GM04503 (cell line): ENCODE measurements at places on chromosomes 11 and 22.

GRCh38 chr11:2432171-2432621, 12.1 kb downstream of the TRPM5 start:
- no peak for DNase-seq

DNA sequence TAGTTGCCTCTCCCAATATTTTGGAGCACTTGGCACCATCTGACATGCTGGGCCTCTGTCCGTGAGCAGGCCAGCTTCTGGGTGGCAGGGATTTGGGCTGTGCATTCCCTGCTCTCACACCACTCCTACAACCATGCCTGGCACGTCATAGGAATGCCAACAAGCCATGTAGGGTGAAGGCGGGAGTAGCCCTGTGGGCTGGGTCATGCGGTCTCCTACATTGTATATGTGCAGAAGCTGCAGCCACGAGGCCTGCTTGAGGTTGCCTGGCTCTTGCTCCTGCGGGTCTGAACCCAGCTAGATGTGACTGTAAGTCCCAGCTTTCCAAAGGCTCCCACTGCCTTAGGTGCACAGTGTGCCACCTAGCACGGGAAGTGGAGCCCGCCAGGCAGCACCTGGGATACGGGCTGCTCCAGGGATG, 14.5 kb downstream of the MYEOV start:
- DNase-seq = no peak

DNA sequence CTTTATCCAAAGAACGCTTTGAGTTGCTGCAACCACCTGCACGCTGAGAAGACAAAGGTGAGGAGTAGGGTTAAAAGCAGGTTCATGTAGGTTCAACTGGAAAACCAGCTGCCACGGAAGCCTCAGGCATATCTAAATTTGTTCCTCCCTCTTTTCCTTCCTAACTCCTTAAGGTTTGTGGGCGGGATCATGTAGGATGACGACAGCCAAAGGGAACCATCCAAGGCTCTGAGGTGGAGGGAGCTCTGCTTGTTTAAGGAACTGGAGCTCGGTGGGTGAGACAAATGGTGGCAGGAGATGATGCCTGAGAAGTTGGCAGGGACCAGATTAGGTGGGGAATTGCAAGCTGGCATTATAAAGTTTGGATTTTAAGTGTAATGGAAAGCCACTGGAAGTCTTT, 60.3 kb downstream of the SPON1 start:
- DNase-seq = no peak

GRCh38 chr22:32474635-32475467, at the start of gene FBXO7:
TSS of gene FBXO7 (plus strand) at chr22:32474811. CDS start at chr22:32475003, 192 bp downstream.
- peak; percentile 73 for DNase-seq

- no peak for DNase-seq
Measured at GRCh38 chr22:20433686-20434241, 3.9 kb downstream of the SCARF2 start.

- DNase-seq = peak; percentile 99
Measured at GRCh38 chr11:48063424-48063978, 83.1 kb downstream of the PTPRJ start.
